ENCODE measurements at places on chromosomes 5 and 9.

DNA sequence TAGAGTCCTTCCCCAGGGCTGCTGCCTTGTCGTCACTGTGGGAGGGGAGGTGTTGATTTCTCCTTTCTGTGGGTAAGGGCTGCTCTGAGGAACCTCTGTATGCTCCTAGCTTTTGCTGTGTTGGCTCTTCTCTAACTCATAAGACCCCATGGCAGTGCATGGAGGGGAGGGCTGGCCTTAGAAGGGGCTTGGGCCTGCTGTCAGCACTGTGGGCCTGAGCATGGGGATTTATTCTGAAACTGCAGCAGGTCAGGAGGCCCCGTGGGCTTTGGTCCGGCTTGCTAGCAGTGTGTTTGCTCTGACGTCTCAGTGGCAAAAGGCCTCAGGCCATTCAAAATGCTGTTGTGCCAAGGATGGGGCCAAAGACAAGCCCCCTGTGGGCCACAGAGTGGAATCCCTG lies 6.8 kb downstream of the FGF18 start:
- no peak for DNase-seq

GRCh38 chr9:96020792-96021550 lies 145.5 kb downstream of the ERCC6L2 start:
- peak; percentile 55 for DNase-seq

GRCh38 chr9:38641985-38642864 lies 21.8 kb upstream of the ANKRD18A start:
- peak; percentile 24 for DNase-seq

DNA sequence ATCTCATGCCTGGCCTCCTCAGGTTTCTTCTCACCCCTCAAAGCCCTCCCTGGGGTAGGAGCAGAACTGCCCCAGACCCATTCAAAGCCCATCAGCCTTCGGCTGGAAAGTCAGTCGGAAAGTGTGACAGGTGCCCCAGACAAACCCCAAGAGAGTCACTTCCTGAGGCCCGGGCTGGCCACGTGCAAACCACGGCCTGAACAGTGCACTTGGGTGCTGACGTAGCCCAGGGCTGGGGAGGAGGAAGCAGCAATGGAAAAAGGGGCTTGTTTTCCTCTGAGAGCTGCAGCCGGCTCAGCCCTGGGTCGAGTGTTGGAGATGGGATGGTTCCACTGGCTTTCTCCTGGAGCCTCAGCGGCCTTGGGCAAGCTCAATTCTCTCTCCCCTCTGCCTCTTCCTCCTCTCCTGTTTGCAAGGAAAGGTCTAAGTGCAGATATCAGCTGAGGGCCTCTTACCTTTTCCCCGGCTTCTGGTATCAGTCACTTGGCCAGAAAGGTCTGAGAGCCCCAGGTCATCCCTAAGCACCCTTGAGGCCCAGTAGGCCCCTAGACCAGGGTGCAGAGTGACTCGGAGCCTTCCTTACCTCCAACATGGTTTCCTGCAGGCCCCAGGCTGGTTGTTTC lies 5.9 kb upstream of the EGR1 start:
- no peak for DNase-seq

- DNase-seq: no peak
Observed at GRCh38 chr5:1101961-1102713, 9.7 kb downstream of the SLC12A7 start.

- DNase-seq: no peak
Observed at GRCh38 chr9:638152-638551, 203.3 kb upstream of the DMRT1 start.

GRCh38 chr5:66727630-66728029 lies 131.4 kb downstream of the MAST4 start:
- no peak for DNase-seq

GRCh38 chr5:52173133-52173532 lies 614.6 kb upstream of the ITGA1 start:
- DNase-seq: no peak

- peak; percentile 42 for DNase-seq
Observed at GRCh38 chr5:1545805-1546355, 22.1 kb upstream of the LPCAT1 start.

DNA sequence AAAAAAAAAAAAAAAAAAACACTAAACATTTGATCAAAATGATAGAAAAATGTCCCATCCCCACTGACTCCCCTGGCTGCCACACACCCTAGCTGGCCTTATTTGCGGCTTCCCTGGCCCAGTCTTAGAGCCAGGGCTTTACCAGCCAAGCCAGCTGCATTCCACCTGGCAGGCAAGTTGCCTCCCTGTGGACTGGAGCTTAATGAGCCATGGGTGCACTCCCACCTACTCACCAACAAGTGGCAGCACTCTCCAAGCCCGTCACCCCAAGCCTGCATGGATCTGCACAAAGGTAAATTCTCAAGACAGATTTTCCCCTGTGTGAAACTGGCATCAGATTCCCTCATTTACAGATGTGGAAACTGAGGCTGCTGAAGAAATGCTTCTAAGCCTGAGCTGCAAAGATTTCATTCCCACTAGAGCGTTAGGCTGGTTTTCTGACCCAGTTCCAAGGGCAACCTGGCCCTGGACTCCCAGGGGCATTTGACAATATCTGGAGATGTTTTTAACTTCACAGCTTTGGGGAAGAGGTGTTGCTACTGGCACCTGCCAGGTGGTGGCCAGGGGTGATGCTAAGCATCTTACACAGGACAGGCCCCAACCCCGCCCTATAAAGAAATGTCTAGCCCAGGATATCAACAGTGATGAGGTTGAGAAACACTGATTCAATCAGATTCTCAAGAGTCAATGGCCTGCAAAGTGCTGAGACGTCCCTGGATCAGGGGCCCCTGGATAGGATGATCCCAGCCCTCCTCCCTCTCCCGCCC lies 21.9 kb upstream of the VDAC1 start:
- peak; percentile 62 for DNase-seq

GRCh38 chr5:33788922-33789566 lies 102.7 kb downstream of the ADAMTS12 start:
- peak; percentile 99 for DNase-seq

DNA sequence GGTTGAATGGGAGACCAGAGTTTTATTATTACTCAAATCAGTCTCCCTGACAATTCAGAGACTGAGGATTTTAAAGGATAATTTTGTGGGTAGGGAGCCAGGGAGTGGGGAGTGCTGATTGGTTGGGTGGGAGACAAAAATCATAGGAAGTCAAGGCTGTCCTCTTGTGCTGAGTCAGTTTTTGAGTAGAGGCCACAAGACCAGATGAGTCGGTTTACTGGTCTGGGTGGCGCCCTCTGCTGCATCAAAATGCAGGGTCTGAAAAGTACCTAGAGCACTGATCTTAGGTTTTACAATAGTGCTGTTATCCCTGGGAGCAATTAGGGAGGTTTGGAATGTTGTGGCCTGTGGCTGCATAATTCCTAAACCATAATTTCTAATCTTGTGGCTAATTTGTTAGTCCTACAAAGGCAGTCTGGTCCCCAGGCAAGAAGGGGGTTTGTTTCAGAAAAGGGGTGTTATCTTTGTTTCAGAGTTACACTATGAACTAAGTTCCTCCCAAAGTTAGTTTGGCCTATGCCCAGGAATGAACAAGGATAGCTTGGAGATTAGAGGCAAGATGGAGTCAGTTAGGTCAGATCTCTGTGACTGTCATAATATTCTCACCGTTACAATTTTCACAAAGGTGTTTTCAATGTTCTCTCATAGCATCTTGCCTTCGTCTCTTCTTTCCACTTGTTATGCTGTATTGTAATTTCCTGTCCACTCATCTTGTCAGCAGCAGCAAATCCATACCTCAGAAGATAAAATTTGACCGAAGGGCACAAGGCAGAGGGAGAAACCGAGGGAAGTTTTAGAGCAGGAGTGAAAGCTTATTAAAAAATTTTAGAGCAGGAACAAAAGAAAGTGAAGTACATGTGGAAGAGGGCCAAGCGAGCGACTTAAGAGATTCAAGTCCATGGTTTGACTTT lies 59.2 kb upstream of the CLINT1 start:
- DNase-seq: peak; percentile 90

GRCh38 chr5:74953937-74954720 lies 87.9 kb upstream of the FAM169A start:
- peak; percentile 59 for DNase-seq

DNA sequence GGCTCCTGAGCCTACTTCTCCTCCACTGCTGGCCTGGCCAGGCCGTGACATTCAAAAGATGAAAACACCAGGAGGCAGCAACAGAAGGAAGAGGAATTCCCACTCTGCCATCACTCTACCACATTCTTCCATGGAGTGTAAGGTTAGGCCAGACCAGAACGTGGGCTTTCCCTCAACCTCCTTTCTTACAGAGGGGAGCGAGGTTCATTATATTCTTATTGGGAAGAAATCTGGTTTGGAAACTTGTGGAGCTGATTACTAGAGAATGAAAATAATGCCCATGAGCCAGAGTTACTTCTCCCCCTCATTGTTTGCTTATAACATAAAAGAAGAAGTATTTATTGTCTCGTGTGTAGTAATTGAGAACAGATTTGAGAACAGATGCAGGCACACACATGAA lies 136.3 kb upstream of the BASP1 start:
- DNase-seq: peak; percentile 60

- no peak for DNase-seq
Observed at GRCh38 chr9:19050637-19051591, 1.7 kb downstream of the RRAGA start.

GRCh38 chr9:128249908-128250838 lies 25.6 kb downstream of the GOLGA2 start:
- peak; percentile 77 for DNase-seq

DNA sequence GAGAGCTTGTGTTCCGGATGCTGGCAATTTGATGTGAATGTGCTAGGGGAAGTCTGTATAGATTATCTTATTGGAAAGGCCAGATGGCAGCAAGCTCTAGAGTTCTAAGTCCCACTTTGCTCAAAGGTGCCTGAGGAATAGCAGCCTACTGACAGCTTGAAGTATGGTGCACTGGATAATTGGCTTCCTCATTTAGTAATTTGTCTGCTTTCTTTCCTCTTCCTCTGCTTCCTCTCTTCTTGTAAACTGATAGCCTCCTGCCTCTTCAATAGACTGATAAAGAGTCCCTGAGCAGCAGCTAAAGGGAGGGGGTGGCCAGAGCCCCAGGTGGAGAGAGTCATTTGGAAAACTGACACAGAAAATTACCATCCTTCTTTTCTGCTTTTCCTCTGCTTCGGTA lies 177.3 kb downstream of the FGF1 start:
- DNase-seq: no peak
